Activated CD8-positive, alpha-beta memory T cell treated with anti-CD3 and anti-CD28 coated beads for 1 hour (primary cell): ENCODE measurements at places on chromosomes 1 and 21.

- no peak for DNase-seq
Observed at GRCh38 chr1:40750451-40750908, 33.1 kb upstream of the KCNQ4 start.

DNA sequence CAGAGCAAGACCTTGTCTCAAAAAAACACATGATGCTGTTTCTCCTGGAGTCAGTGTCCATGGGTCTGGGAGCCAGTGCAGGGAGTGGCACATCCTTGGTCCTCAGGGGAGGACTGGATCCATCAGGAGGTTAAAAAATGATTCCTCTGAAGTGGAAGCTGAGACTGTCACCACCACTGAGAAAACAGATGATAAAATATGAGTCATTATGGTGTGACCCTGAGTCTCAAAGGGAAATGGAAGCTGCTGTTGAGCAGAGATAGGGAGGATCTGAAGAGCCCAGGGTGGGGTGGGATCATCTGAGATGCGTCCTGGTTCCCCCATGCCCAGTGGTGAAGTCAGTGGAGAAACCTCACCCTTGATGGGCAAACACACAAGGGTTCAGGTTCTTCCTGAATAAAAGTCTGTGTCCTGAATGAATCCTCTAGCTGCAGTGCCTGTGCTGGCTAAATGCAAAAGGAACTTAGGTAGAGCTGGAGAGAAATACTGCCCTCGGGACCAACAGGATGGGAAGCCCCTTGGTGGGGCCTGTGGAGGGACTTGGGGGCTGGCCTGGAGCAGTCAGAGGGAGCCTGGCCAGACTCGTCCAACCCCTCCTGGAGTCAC, 61.6 kb upstream of the TENT5B start:
- no peak for DNase-seq

DNA sequence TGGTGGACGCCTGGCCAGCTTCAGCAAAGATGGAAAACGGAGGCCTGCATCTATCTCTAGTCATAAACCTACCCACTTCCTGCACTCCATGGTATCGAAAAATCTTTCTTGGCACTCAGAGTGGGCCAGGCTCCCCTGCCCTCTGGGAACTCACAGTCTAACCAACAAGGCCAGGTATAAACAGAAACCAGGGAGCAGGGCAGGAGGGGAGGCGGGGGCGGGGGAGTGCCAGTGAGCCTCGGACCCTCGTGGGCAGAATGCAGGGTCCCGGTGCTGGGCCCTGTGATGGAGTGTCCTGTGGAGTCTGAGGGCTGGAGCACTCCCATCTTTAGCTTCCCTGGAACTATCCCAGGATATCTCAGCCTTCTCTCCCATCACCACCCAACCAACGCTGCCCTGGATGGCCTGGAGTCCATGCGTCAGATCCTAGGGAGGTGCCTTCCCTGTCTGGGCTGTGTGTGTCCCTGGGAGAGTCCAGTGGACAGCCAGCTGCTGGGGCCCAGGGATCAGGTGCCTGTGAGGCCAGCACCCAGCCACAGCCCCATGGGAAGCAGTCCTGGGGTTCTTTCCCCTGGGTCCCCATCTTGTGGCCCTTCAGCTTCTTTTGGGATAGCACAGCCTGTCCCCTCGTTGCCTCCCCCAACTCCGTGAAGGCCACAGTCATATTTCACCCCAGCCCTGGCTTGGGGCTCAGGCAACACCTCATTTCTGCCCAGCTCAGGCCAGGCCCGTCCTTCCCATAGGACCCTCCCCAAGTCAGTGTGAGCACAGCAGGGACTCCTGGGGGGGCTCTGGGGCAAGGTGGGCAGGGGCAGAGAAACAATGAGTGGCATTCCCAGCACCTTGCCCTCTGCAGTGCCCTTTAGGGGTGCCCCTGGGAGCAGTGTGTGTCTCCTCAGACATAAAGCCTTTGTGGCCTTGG, 1.1 kb upstream of the EPS8L3 start:
- no peak for DNase-seq

- no peak for DNase-seq
Observed at GRCh38 chr1:212612041-212612961, 3.7 kb downstream of the ATF3 start.
